Karpas-422 (cell line): ENCODE measurements at places on chromosomes 13 and 19. TPM values are rescaled to one million over a fixed set of nuclear protein-coding genes. Genes with fewer than 3 reads are reported as not detected.

The TMEM255B gene
- 0.86 and 1.4 TPM in 2 replicates for total RNA-seq

The CD37 gene
- total RNA-seq: 975 and 1,210 TPM in 2 replicates

The SRRM5 gene
- total RNA-seq: not detected in 2 replicates

The SLC10A2 gene
- total RNA-seq: not detected in 2 replicates

The TUBA3C gene
- total RNA-seq: not detected in 2 replicates

The CRX gene
- not detected in 2 replicates for total RNA-seq

The NLRP4 gene
- 28.2 and 30.2 TPM in 2 replicates for total RNA-seq

The DIRAS1 gene
- not detected in 2 replicates for total RNA-seq

The LACC1 gene
- total RNA-seq: 0.34 and 0.69 TPM in 2 replicates

DNA sequence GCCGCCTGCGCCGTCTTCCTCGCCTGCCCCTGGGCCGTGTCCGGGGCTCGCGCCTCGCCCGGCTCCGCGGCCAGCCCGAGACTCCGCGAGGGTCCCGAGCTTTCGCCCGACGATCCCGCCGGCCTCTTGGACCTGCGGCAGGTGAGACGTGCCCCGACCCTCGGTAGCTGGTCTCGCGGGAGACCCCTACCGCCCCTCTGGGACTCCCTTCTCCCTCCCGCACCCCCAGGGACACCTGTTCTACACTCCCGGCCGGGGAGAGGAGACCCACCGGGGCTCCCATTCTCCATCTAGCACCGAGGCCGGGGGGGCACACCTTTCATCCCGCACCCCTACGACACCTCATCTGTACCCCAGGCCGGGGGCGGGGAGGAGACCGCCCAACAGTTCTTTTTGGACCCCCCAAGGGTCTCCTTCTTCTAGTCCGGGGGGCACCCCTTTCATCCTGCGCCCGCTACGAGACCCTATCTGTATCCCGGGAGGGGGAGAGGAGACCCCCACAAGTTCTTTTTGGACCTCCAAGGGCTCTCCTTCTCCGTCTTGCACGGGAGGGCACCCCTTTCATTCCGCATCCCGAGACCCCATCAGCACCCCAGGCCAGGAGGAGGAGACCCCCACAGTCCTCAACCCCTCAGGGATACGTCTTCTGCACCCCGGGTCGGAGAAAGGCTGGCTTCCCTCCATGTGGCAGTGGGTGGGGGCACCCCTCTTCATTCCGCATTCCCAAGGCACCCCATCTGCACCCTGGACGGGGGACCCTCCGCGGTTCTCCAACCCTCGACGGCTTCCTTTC, 533 bp downstream of the TNFSF9 start:
- peak overlapping the region; percentile 73 for H3K4me3 ChIP-seq
- H3K36me3 ChIP-seq: no peaks in the 10 kb centered on the region
- no peak overlapping the region for H3K27ac ChIP-seq
- peaks cover 66% of the 10 kb centered on the region for H3K4me1 ChIP-seq
- H3K27me3 ChIP-seq: no peaks in the 10 kb centered on the region

DNA sequence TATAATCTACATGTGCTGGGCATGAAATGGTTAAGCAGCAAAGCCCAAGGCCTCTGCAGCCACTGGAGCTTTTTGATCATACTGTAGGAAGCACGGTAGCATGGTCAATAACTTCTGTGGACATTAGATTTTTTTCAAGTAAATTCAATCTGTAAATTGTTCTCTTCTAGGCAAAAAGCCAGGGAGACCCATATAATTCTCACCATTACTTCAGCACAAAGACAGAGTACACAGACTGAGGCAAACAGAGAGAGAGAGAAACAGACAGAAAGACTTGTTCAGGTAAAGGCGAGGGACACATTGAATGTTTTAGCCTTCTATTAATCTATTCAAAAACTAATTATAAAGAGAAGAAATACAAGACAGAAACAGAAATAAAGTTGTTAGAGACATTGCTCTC, 349.4 kb downstream of the RFC3 start:
- no peaks in the 10 kb centered on the region for H3K4me1 ChIP-seq
- no peak overlapping the region for H3K27ac ChIP-seq
- no peak for DNase-seq
- H3K4me3 ChIP-seq: no peak overlapping the region

GRCh38 chr19:13460045-13460444, 46.2 kb downstream of the CACNA1A start:
- no peak overlapping the region for H3K27ac ChIP-seq
- no peaks in the 10 kb centered on the region for H3K27me3 ChIP-seq
- no peaks in the 10 kb centered on the region for H3K4me1 ChIP-seq
- no peaks in the 10 kb centered on the region for H3K36me3 ChIP-seq
- no peak overlapping the region for H3K4me3 ChIP-seq

DNA sequence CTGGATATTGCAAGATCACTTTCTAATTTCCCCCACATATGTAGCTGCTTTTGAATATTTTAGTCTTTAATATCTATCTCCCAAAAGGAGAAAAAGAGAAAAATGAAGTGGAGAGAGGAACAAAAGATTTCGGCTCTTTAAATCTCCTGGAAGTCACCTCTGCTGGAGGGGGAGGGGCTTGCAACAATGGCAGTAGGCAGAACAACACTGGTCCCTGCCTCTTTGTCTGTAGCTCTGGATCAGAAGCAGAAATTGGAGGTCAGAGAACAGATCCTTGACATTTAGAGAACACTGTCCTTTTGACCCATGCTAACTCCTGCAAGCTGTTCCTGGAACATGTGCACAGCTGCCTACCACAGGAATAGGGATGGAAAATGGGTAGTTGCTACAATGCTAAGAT, 86.7 kb upstream of the GPR12 start:
- H3K27ac ChIP-seq: no peak overlapping the region
- no peaks in the 10 kb centered on the region for H3K4me1 ChIP-seq
- H3K27me3 ChIP-seq: no peaks in the 10 kb centered on the region
- no peak for DNase-seq
- no peak overlapping the region for H3K4me3 ChIP-seq

DNA sequence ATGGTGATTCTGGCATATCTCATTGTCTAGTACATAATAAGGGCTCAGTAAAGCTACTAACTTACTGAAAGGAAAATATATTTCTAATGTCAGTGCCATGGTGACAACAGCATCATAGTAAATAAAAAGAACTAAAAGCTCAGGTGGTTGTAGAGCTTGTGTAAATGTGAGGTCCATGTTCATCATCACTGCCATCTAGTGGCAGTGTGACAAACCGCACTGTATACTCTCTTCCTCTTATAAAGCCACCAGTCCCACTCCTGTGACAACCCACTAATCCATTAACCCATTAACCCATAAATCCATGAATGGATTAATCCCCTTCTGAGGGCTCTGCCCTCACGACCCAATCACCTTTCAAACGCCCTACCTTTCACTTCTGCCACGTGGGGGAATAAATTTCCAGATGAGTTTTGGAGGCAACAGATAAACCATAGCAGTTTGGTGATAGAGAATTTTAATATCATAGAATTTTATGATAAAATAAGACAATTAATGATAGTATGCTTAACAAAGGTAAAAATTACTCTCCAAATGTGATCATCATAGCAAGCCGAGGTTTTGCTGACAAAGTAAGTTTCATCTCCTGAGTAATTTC, 160.4 kb upstream of the SGCG start:
- no peaks in the 10 kb centered on the region for H3K36me3 ChIP-seq
- H3K27ac ChIP-seq: no peak overlapping the region
- peak; percentile 78 for DNase-seq

GRCh38 chr13:110616103-110617101, 1.1 kb downstream of the NAXD start:
- peaks cover 21% of the 10 kb centered on the region for H3K4me1 ChIP-seq
- no peaks in the 10 kb centered on the region for H3K27me3 ChIP-seq
- no peaks in the 10 kb centered on the region for H3K36me3 ChIP-seq
- H3K27ac ChIP-seq: peak overlapping the region; percentile 56
- peak; percentile 66 for DNase-seq

GRCh38 chr13:55615081-55615480, 1525.6 kb upstream of the PRR20A start:
- H3K27ac ChIP-seq: no peak overlapping the region
- no peak overlapping the region for H3K4me3 ChIP-seq
- no peaks in the 10 kb centered on the region for H3K27me3 ChIP-seq
- H3K36me3 ChIP-seq: no peaks in the 10 kb centered on the region

- peaks cover 17% of the 10 kb centered on the region for H3K36me3 ChIP-seq
- H3K4me1 ChIP-seq: no peaks in the 10 kb centered on the region
- H3K27ac ChIP-seq: no peak overlapping the region
- H3K4me3 ChIP-seq: no peak overlapping the region
- DNase-seq: no peak
- no peaks in the 10 kb centered on the region for H3K27me3 ChIP-seq
Measured at GRCh38 chr19:7977723-7978040, 27.8 kb downstream of the ELAVL1 start.

- DNase-seq: no peak
- no peaks in the 10 kb centered on the region for H3K27me3 ChIP-seq
- peaks cover 13% of the 10 kb centered on the region; the same call in 1 of the 2 replicates for H3K4me1 ChIP-seq
- no peaks in the 10 kb centered on the region for H3K36me3 ChIP-seq
- no peak overlapping the region for H3K4me3 ChIP-seq
Measured at GRCh38 chr13:50979187-50979586, 69.6 kb downstream of the RNASEH2B start.

GRCh38 chr19:7312816-7313215, 18.6 kb upstream of the INSR start:
- H3K4me3 ChIP-seq: no peak overlapping the region
- no peaks in the 10 kb centered on the region for H3K36me3 ChIP-seq

GRCh38 chr13:73683746-73684145, 450.5 kb downstream of the KLF12 start:
- no peaks in the 10 kb centered on the region for H3K27me3 ChIP-seq
- no peaks in the 10 kb centered on the region for H3K4me1 ChIP-seq
- no peak overlapping the region for H3K27ac ChIP-seq
- no peak for DNase-seq

- no peaks in the 10 kb centered on the region for H3K27me3 ChIP-seq
- H3K4me1 ChIP-seq: peaks cover 13% of the 10 kb centered on the region
- no peak for DNase-seq
- H3K36me3 ChIP-seq: no peaks in the 10 kb centered on the region
- H3K4me3 ChIP-seq: peak overlapping the region; percentile 35; the same call in 1 of the 2 replicates
Measured at GRCh38 chr13:108270442-108270841, 924 bp downstream of the TNFSF13B start.

DNA sequence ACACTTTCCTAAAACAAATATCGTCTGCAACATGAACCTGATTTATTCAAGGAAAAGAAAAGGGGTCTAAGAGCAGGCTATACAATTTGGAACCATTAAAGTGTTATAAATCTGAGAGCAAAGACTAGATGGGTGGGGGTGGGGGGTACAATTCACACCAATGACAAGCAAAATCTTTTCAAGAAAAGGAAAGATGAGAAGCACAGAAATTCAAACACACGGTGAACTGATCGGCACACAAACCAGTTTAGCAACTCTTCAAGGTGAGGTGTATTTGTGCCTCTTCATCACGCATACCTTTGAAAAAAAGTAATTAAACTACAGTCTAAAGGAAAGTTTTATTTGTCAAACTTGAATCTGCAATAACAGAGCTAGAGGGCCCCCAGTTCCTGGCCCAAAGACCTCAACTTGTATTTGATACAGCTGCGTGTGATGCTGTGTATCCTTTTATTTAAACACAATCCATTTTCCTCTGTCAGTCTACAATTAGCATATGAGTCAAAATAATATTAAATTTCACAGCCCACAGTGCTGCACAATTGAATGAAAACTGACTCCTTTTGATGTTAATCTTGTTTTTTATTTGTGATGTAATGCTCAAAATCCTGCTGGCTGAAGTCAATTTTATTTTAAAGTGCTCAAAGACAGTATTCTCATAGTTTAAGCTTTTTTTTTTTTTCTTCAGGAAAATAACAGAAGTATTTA, 14.2 kb downstream of the EFNB2 start:
- H3K27ac ChIP-seq: no peak overlapping the region
- no peaks in the 10 kb centered on the region for H3K4me1 ChIP-seq
- H3K4me3 ChIP-seq: no peak overlapping the region
- no peak for DNase-seq
- no peaks in the 10 kb centered on the region for H3K27me3 ChIP-seq
- no peaks in the 10 kb centered on the region for H3K36me3 ChIP-seq

DNA sequence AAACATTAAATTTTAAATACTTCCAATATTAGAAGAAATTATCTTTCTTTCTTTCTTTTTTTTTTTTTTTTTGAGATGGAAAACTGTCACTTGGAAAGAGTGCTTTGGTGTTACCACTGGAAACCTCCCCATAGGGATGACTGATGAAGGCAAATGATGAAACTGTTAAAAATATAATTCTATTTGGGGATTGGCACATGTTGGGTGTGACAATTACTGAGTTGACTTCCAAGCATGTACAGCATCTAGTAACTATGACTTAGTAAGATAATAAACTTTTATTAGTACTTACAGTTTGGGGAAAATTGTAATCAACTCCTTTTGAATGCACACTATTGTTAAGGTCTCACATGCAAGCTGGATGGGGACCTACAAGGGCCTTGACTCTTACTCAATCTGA, 592.5 kb downstream of the KCTD12 start:
- no peak overlapping the region for H3K27ac ChIP-seq
- no peaks in the 10 kb centered on the region for H3K36me3 ChIP-seq
- H3K4me3 ChIP-seq: no peak overlapping the region
- no peak for DNase-seq

- peaks cover 8% of the 10 kb centered on the region for H3K4me1 ChIP-seq
- H3K36me3 ChIP-seq: no peaks in the 10 kb centered on the region
- no peak for DNase-seq
- no peak overlapping the region for H3K4me3 ChIP-seq
Measured at GRCh38 chr13:99124046-99124400, 76.6 kb upstream of the UBAC2 start.

DNA sequence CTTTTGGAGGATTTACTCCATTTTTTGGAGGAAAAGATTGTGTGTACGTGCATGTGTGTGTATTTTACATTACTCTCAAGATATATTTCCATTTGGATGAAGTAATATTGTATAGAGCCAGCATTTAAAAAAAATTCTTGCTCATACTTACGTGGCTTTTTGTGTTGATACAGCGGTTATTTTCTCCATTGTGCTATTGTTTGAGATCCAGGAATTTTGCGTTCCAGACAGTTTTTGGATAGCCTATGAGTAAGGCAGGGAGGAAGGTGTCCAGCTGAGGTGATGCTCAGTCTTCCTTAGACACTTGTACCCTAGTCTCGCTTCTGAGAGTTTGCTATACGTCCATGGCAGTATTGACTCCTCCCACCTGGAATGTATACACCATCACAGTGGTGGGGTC, 92.2 kb upstream of the ARHGEF7 start:
- H3K27me3 ChIP-seq: no peaks in the 10 kb centered on the region
- no peaks in the 10 kb centered on the region for H3K4me1 ChIP-seq
- no peaks in the 10 kb centered on the region for H3K36me3 ChIP-seq
- no peak overlapping the region for H3K27ac ChIP-seq

DNA sequence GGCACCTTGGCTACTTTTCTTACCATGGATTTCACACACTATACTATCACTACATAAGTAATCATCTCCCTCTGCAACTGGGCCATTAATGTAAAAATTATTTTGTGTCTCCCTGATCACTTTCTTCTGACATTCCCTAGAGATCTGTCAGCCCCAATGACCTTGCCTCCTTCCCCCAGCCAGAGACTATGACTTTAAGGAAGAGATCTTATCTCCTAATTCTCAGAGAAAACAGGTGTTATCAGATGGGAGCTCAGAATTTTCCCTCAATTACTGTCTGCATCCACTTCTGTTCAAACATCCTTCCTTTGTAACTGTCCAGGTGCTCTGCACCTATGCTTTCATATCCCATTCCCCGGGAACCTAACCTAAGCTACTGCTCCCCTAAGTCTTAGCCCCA, 397.5 kb downstream of the DIAPH3 start:
- no peaks in the 10 kb centered on the region for H3K27me3 ChIP-seq
- no peak overlapping the region for H3K27ac ChIP-seq
- no peaks in the 10 kb centered on the region for H3K4me1 ChIP-seq
- H3K4me3 ChIP-seq: no peak overlapping the region
- no peak for DNase-seq

GRCh38 chr19:30430206-30430734, 58.1 kb downstream of the ZNF536 start:
- H3K4me1 ChIP-seq: peaks cover 64% of the 10 kb centered on the region
- H3K36me3 ChIP-seq: no peaks in the 10 kb centered on the region
- DNase-seq: no peak
- no peak overlapping the region for H3K27ac ChIP-seq
- H3K27me3 ChIP-seq: no peaks in the 10 kb centered on the region
- H3K4me3 ChIP-seq: no peak overlapping the region
